ENCODE measurements at places on chromosomes 7 and 10.

DNA sequence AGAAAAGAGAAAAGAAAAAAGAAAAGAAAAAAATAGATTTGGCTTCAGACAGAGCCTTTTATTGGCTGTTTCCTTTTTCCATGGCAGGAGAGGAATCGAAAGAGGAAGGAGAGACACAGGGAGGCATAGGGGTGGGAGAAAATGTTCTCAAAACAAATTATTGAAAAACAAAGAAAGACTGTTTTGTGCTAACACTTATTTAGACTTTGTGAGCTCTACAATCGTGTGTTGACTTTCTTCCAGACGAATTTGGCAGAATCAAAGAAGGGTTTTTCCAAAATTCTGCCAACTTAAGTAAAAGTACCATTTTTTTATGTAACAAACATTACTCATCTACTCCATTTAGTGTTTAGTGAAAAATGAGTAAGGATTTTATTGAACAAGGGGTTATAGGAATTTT is 982.2 kb downstream of the REEP3 start:
- no peak for DNase-seq

DNA sequence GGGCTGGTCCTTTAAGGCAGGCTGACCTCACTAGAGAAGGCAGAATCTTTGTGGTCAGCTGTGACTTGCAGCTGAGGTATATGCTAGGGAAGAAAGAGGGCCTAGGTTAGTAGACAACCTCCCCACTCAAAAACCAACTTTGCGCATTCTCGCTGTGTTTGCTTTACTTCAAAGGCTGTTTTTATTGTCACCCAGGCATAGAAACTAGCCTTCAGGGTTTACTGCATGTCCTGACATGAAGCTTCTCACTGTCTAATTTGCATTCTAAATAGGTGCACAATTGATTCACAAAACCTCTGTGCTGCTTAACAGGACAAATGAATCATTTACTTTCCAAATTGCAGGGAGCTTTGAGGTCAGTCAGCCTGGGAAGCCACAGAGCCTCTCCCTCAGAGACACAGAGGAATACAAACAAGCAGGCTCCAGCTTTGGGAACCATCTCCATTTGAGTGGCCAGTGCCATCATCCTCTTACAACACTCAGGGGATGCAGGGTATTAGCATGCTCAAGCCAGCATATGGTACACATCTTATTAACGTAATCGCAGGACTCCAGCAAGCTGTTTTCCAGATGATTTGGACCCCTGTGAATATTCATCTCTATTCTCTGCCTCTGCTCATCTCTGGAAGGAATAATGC is 596.4 kb upstream of the GHITM start:
- DNase-seq = no peak

DNA sequence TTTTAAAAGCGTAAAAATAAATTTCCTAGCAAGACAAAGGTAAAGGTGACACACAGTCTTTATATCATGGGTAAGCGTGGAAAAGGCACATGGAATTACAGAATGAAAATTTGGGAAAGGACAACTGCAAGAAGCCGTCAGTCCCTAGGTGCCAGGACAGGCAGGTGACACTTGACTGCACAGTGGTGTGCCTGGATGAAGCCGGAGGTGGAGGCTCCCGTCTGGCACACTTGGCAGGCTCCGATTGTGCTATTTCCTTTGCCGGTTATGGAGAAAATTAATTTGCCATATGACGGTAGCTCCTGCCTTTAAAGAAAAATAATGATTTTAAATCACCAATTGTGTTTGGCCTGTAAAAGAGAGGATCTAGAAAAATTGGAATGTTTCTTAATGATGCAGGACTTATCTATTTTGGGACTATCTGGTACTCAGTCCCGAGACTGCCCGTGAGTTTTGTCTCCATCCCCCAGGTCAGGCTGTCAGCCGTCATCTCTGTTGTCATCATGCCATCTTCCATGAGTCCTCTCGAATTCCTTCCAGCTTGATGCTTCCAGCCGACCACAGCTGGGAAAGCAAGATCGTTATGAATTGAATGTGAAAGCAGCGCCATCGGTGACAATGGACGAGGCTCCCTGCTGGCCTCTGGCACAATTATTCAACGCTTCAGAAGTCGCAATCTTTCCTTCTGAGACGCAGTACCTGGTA is 56.2 kb upstream of the MGMT start:
- DNase-seq = no peak

DNA sequence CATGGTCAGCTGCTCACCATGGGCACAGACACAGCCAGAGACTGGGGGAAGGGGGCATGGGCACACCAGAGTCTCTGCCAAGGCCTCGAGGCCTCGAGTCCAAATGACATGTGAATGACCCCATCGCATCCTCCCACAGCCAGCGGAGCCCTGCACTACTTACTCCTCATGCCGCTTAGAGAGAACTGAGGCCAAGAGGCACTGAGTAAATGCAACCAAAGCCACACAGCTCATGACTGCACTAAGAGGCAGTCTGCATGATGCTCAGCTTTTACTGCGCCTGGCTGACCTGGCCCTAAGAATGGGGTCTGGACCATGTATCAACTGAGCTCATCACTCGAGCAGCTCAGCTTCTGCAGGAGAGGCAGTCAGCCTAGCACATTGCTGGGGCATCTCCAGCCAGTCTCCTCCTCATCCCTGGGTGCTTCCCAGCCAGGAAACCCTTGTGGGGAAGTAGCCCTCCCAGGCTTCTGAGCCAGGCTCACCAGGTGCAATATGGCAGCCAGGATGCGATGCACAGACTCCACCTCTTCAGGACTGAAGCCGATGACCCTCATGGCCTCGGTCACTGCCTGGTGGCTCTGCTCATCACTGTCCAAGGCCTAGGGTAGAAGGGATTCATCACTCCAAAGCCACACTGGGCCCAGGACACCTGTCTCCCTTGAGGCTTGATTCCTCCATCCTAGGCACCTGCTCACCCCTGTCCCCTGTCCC is 7.5 kb downstream of the MYO1G start:
- no peak for DNase-seq

- no peak for DNase-seq
These were observed 80.2 kb upstream of the PRR15 start for GRCh38 chr7:29483219-29484104.
